ENCODE measurements at places on chromosomes 12 and 14.

- DNase-seq, result no peak
These were observed 11.0 kb downstream of the SAMD4A start for GRCh38 chr14:54577977-54578376.

DNA sequence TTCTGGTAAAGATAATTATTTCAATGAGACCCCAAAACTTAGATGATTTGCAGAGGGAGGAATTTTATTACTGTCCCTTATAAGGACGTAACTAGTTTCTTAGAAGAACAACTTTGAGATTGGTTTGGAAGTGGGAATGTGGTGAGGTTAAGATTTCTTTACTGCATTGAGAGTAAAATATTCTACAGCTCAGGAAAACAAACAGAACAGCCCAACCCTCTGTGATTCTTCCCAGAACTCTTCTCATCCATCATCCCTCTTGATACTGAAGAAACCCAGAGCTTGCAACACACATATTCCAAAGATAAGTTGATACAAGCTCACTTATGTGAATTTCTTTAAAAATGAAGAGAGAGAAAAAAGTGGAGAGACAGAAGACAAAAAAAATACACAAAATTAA, 234.2 kb downstream of the CRADD start:
- no peak for DNase-seq

- DNase-seq, result no peak
These were observed 756 bp downstream of the LGR5 start for GRCh38 chr12:71440345-71440762.

GRCh38 chr12:27148791-27149190, 66.4 kb upstream of the C12orf71 start:
- DNase-seq, result no peak

DNA sequence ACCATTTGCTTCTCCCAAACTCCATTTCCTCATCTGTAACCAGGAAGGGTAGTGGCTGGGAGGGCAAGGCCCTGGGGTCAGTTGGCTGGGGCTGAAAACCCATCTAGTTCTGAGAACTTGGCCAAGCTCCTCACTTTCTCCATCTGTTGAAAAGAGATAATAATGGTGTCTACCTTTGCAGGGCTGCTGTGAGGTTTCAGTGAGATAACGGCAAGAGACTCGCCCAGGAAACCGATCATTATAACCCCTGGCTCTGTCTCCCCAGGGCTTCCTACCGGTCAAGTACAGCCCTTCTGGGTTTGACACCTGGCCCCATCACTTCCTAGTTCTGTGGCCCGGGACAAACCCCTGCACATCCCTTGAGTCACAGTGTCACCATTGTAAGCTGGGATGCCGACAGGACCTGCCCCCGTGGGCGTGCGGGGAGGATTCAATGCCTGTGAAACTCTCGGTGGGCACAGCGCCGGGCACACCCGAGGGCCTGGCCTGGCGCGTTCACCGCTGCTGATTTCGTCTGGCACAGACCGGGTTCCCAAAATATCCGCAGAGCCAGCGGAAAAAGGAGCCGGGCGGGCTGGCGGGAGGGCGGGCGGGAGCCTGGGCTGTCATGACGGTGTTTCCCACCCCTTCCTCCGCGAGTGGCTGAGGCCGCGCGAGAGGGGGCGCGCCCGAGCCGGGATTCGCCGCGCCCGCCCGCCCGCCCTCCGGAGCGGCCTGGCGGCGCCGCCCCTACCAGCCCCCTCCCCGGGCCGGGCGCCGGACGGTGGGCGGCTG, 4.4 kb downstream of the KMT5A start:
- peak; percentile 59 for DNase-seq

GRCh38 chr12:12883369-12884001, 7.9 kb upstream of the GPRC5A start:
- DNase-seq, result no peak

DNA sequence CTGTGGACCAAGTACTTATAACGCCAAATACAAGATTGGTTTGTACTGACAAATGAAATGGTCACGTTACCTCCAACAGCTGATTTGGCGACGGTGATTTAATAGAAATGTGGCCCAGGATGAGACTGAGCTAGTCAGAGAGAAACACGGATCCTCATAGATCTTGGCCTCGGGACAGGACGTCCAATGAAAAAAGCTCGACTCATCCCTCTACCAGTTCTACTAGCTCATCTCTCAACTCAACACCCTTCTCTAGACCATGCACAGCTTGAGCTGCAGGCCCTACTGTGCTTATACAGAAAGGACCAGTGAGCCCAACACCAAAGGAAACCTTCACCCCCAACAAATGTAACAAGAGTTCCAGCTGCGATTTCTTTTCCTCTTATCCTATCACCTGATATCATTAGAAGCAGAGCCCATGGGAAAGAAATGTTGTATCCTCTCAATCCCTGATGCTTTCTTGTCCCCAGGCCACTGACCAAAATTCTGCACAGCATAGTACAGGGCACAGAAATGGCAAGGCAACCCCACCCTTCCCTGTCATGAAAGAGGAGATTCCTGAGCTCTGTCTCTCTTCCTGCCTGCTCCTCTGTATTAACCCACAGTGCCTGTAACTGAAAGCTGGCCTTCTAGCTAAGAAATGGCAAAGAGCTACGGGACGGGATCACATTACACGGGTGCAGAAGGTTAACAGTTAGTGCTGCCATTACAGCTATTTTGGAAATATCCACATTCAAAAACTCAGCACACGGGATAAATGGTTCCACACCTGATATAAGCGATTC, 39.2 kb downstream of the DICER1 start:
- DNase-seq, result no peak

DNA sequence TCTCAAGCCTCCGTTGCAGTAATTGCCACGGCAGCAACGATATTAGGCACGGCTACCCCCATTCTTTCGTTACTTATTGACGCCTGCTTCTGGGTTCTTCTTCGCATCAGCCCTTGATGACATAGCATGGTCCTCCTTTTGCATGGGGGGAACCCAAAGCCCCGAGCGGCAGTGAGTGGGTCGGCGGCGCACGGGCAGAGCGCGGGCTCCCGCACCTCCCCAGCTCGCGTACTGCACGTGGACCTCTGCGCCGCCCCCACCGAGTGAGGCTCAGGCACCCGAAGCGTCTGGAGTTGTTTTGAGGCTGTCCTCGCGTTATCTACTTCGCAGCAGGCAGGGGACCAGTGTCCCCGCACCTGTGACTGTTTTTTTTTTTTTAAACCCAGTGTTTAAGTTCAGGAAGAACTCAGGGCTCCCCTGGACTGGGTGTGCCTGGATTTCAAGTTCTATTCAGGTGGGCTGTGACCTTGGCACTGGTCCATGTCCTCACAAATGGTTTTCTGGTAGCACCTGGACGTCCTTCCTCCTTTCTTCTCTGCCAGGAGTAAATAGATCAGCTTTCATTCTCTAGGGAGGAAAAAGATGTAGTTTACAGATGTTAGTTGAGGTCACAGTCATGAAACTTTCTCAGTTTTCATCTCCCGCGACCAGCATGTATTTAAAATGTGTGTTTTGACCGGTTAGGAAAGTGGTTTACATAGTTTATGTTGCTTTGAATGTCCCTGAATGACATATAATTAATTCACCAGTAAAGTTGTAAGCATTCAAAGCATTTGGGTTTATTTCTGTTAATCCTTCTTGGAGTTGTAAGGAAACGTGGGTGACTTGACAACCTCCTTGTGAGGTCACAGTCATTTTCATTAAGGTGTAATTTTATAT, 1.4 kb upstream of the FOXN4 start:
- peak; percentile 42 for DNase-seq

GRCh38 chr12:117024961-117025480, 74.2 kb downstream of the TESC start:
- DNase-seq, result no peak

GRCh38 chr12:106721915-106722314, 52.6 kb upstream of the RIC8B start:
- DNase-seq, result no peak
